IPS DF 19.7 (cell line): ENCODE measurements at places on chromosomes 3 and 15.

DNA sequence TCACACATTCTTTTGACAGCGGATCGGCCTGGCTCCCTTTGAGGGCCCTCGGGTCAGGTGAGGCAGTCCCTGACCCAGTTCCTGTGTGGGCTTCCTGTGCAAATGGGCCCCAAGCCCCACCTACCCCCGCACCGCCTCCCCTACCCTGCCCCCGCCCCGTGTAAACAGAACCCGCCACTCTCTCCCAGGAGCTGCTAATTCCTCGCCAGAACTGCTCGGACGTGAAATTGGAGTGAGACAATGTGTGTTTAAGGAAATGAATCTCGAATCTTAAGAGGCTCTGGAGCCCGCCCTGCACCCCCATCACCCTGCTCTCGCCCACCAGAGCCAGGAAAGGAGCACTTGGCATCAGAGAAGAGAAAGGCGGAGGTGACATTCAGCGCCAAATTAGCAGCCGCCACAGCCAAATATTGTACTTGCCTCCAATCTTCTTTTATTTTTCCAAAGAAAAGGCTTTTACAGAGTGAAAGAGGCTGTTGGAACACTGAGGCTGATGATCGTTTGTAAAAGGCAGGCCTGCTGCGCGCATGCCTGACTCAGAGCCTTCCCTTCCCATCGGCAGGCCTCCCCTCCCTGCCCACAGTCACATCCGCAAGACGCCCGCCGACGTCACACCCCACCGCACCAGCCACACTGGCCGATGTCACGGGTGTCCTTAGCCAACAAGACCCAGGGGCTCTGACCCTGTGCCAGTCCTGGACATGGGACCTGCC, 53.1 kb downstream of the CACNA2D2 start:
- DNase-seq = no peak

- no peak for DNase-seq
Measured at GRCh38 chr15:73239564-73240215, 129.1 kb downstream of the HCN4 start.

DNA sequence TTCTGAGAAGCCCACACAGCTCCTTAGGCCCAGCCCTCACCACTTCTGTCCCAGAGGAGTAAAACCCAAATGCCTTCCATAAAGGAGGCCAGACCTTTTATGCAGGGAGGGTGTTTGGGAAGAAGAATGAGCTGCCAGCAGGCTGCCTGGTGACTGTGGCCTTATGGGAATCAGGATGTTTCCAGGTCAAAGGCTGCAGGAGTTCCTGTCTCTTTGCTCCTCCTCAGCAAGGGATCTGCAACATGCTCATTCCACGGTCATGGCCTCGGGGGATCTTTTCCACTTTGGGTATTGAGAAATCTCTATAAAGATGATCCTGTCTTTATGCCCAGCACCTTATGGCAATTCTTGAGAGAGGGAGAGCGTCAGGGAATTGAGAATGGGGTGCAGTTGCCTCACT, 25.2 kb upstream of the MAGEF1 start:
- DNase-seq = no peak

DNA sequence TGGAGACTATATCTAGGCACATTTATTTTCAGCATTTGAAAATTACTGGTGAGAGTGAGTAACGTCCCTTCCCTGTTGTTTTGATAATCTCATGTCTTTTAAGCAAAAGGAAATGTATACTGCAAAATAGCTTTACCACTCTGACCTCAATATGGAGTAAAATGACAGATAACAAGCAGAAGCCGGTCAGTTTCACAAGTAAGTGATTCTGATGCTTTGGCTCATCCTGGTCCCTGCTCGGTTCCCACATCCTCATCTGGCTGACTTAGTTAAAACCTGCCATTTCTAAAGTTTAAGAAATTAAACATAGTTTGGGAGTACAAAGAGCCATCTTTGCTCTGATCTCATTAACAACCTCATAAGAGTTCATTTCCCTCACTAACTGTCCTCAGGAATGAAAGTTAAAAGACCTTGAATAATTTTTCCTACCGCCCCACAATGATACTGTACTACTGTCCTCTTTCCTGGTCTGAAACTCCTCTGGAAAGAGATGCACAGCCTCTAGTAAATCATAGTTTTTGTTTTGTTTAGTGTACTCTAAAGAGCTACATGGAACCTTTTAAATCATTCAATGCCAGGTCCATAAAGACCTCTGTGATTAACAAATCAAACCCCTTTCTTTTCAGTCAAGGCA, 72.3 kb upstream of the ICE2 start:
- DNase-seq = no peak

GRCh38 chr3:14138878-14139655, 14.2 kb downstream of the TMEM43 start:
- DNase-seq = no peak

- DNase-seq = no peak
Measured at GRCh38 chr3:49966233-49966942, 26.4 kb downstream of the RBM6 start.

DNA sequence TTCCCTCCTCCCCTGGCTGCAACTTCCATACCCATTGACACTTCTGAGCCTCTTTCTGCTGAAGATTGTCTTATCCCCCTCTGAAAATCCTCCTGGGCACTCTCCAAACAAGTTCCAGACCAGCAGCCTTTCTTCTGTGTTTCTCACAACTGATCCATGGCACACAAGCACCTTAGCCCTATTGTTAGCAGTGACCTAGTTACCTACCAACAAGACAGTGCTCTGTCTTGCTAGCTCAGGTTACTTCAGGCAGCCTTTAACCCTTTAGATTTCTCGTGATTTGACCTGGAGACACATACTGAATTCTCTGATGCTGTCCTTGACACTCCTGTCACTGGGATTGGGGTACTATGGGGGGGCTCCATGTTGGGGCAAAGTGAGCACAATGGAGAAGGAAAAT, 82.1 kb downstream of the GTF2E1 start:
- DNase-seq = no peak

GRCh38 chr15:33468740-33469139, 158.0 kb downstream of the RYR3 start:
- DNase-seq = no peak

- DNase-seq = no peak
Measured at GRCh38 chr15:29699791-29700190, 122.5 kb downstream of the TJP1 start.

GRCh38 chr15:40825661-40826422, 2.7 kb downstream of the PPP1R14D start:
- no peak for DNase-seq

DNA sequence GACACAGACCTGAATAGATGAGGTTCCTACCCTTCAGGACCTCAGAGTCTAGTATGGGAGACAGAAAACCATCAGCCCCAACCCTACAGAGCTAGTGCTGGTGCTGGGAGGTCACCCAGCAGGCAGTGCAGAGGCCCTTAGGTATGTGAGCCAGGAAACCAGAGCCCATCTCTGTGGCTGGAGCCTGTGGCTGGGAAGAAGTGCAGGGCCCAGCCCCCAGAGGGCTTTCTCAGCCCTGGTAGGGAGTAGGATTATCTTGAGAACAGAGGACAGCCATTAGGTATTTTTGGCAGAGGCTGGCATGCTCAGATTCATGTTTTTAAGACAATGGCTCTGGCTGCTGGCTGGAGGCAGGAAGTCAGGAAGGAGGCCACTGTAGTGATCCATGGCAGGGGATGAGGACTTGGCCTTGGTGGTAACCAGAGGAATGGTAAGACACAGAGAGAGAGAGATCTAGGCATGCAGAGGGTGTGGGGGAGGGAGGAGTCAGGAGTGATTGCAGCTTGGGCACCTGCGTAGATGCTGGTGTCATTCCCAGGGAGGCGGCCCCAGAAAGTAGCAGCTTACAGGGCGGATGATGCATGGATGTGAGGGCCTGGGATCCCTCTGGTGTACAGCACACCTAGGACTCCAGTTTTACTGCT, 220.9 kb upstream of the EIF1B start:
- no peak for DNase-seq

GRCh38 chr15:71440489-71441110, 325.3 kb downstream of the THSD4 start:
- no peak for DNase-seq

DNA sequence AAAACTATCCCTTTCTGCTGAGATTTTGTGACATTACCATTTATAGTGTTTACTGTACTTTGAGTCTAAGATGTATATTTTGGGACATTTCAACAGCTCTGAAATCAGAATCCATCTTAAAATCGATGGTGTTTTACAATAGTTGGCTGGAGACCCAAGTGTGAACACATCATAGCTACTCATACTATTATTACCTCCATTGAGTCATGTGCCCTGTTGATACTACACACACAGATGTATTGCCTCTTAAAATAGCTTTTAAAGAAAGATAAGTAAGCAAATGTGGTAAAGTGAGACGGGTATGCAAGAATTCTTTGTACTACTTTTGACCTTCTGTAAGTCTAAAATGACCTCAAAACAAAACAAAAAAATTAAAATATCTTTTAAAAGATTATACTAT, 6.7 kb downstream of the LMOD3 start:
- DNase-seq = no peak

GRCh38 chr15:79035111-79035601, 55.4 kb downstream of the RASGRF1 start:
- DNase-seq = no peak

GRCh38 chr15:91319371-91320059, 219.5 kb downstream of the SV2B start:
- no peak for DNase-seq

DNA sequence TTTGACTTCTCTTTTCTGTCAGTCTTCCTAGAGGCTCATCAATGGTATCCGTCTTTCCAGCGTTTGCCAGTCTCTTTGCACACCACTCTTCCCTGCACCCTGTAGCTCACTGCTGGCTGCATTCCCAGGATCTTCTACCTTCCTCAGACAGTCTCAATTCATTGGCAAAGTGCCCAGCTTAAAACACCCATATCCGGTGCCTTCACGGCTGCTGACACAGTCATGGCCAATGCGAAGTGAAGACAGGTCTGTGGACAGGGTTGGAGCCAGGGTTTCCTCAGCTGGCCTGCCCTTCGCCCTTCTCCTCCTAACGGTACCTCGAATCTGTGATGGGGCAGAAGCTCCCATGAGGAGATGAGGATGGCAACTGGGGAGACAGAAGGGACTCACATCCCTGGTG, 36.1 kb downstream of the PTH1R start:
- DNase-seq = no peak
